ENCODE measurements at places on chromosomes 1 and 21. TPM values are rescaled to one million over a fixed set of nuclear protein-coding genes. Genes with fewer than 3 reads are reported as not detected.

The MFSD2A gene
- 2.3 TPM for total RNA-seq

The SHE gene
- 0.49 TPM for total RNA-seq

The TXNDC12 gene
- total RNA-seq: 58.8 TPM

The CELSR2 gene
- 0.90 TPM for total RNA-seq

The TSACC gene
- not detected for total RNA-seq

The CADM3 gene
- 6.0 TPM for total RNA-seq

The CDC42 gene
- 253 TPM for total RNA-seq

The PPM1J gene
- total RNA-seq: 0.63 TPM

The SLC44A5 gene
- total RNA-seq: not detected

The KRTAP21-3 gene
- not detected for total RNA-seq

The PKLR gene
- total RNA-seq: not detected

The UBE2U gene
- not detected for total RNA-seq

The OR2T2 gene
- total RNA-seq: not detected

The HES5 gene
- not detected for total RNA-seq

The S100A12 gene
- total RNA-seq: not detected

The RNF2 gene
- 27.0 TPM for total RNA-seq

The AMPD1 gene
- not detected for total RNA-seq

Measured in fibroblast of the aortic adventitia (primary cell).